Activated naive CD8-positive, alpha-beta T cell treated with anti-CD3 and anti-CD28 coated beads for 36 hours (primary cell): ENCODE measurements at places on chromosomes 4 and X. TPM values are rescaled to one million over a fixed set of nuclear protein-coding genes. Genes with fewer than 3 reads are reported as not detected.

Gene GJB1
- not detected for total RNA-seq

- DNase-seq = no peak
Measured at GRCh38 chr4:107183155-107183774, 147.2 kb upstream of the DKK2 start.

GRCh38 chr4:15779306-15779705, 1.2 kb downstream of the CD38 start:
- no peak for DNase-seq

DNA sequence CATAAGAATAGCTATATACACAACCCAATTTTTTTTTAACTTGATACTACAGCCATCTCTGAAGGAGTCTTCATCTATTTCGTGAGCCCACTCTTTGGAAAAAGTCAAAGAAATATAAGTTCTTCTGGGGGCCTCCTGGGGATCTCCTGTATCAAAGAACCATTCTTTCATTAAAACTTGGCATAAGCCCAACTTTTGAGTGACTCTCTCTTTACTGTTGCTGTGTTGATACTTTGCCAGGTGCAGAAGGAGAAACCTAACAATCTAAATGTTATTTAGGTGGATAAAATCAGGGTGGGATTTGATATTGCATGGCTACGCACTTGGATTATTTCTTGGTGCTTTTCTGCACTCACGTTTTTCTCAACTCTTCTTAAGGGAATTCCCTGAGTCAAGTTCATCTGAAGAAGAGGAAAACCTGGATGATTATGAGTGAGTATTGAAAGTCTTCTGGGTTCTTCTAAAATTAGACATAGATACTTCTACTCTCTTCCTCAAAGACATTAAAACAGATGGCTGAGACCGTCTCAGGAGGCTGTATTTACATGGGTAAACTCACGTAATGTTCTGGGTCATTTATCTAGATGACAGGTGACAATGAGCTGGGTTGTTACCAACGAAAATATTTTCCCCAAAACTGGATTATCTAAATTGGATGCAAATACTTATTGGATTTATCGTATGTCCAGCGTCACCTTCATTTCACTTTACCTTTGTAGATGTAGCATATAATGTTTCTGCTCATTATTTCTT, 25.2 kb downstream of the BMX start:
- DNase-seq = no peak

DNA sequence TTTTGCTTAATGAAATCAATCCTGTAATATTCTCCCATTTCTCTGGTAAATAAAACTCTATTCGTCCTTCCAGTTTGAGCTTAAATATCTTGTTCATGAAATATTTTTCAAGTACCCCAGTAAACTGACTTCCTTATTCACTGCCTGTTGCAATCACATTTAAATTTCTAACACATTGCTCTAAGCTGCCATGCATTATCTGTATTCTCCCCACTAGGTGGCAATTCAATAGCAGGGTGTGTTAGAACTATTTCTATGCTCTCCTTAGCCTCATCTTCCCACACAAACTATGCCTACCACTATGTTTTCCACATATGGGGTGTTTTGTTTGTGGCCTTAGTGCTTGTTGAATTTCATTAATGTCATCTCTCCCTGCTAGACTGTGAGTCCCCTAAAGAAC, 377.1 kb upstream of the HS3ST1 start:
- DNase-seq = no peak

GRCh38 chr4:152436384-152436783, 99.5 kb downstream of the FBXW7 start:
- DNase-seq = no peak

DNA sequence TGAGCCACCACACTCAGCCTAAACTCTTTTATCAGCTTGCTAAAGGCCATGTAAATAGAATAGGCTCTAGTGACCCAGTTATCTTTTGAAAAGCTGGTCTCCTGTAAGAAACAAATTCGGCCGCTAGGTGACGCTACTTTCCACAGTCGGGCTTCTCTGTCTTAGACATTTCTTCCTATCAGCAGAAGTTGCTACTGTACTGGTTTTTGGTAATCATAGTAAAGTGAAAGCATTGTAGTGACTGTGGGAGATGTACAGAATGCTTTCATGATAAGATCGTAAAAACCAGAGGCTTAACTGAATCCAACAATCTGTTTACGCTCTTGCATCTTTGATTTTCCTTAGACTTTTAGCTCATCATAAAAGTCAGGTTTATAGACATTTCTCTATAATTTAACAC, 82.6 kb downstream of the GK start:
- DNase-seq = peak; percentile 64

- DNase-seq = no peak
Measured at GRCh38 chr4:4871242-4871572, 11.7 kb downstream of the MSX1 start.
